ENCODE measurements at places on chromosomes 11 and 22.

DNA sequence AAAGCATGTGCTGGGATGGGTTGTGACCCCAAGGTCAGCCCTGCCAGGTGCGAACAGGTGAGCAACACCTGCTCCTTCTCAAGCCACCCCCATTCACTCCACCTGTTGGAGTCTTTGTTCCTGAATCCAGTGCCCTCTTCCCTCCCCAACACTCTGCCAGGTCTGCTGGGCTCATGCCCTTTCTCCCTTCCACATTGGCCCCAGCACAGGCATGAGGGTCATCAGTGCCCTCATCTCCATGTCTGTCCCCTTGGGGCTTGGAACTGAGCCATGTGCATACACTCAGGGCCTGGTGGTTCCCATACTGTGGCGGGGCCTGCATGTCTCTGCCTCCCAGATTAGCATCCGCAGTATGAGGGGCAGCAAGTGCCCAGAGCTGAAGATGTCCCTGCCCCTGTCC, 19.1 kb downstream of the RFPL2 start:
- no peak for DNase-seq

DNA sequence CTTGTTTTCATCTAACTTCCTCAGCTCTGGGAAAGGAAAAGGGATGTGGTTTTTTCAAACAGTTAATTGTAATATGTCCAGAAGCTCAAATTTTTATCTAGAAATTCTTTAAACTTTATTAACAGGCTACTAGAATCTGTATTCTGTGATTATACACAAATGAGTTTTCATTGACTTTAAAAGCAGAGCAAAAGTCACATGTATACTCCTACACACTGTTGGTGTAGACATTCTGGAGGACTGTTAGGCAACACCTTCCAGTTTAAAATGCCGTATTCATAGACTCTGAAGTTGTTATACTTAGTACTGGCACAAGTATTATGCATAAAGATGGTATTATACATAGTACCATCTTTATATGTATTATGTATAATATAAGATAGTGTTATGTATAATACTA, 64.9 kb downstream of the SPECC1L start:
- DNase-seq, result no peak

DNA sequence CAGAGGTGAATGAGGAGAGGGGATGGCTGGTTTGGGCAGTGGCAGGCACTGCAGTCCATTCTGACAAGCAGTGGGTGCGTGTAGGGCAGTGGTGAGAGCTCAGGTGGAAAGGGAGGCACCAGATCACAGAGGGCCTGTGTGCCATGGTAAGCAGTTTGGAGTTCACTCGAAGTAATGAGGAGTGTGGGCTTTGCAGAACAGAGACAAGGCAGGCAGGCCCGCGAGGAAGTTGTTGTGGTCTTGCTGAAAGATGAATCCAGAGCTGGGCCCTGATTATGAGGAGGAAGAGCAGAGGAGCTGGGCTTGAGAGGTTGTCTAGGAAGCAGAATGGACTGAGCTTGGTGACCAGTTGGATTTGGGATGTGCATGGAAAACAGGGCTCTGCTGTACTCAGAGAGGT, 1.6 kb upstream of the DNAJB13 start:
- no peak for DNase-seq

GRCh38 chr11:78949976-78950690, 375.5 kb upstream of the NARS2 start:
- no peak for DNase-seq

GRCh38 chr11:119505861-119506260, 82.9 kb upstream of the THY1 start:
- no peak for DNase-seq

GRCh38 chr22:42959576-42960509, 55.1 kb downstream of the PACSIN2 start:
- DNase-seq, result peak; percentile 56
